Heart left ventricle (tissue), 16 donors: ENCODE measurements at places on chromosomes 4 and X.
A peak's percentile ranks its signal among the peaks of the same experiment; 100 is the strongest.

GRCh38 chr4:88964450-88964849 is 92.5 kb downstream of the FAM13A start:
- no peak for DNase-seq

GRCh38 chr4:31126881-31127398 is 406.8 kb downstream of the PCDH7 start:
- DNase-seq: no peak

DNA sequence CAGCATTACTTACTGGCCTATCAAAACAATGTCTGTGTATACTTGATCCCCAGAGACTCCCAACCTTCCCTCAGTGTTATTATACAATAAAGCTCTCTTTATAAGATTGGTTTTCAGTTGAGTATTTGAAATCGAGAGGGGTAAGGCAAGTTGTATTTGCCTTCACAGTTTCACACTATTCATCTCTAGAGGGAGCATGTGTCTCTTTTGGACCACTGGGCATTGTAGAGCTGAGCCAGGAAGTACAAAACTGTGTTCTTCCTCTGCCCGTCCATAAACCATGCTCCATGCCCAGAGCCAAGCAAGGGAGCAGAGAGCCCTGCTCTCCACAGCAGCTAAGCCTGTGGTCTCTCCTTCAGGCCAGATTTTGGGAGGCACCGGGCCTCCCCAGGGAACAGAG is 61.5 kb upstream of the HHIP start:
- DNase-seq: no peak

GRCh38 chr4:155974476-155974749 is 20.7 kb upstream of the CTSO start:
- DNase-seq: no peak

DNA sequence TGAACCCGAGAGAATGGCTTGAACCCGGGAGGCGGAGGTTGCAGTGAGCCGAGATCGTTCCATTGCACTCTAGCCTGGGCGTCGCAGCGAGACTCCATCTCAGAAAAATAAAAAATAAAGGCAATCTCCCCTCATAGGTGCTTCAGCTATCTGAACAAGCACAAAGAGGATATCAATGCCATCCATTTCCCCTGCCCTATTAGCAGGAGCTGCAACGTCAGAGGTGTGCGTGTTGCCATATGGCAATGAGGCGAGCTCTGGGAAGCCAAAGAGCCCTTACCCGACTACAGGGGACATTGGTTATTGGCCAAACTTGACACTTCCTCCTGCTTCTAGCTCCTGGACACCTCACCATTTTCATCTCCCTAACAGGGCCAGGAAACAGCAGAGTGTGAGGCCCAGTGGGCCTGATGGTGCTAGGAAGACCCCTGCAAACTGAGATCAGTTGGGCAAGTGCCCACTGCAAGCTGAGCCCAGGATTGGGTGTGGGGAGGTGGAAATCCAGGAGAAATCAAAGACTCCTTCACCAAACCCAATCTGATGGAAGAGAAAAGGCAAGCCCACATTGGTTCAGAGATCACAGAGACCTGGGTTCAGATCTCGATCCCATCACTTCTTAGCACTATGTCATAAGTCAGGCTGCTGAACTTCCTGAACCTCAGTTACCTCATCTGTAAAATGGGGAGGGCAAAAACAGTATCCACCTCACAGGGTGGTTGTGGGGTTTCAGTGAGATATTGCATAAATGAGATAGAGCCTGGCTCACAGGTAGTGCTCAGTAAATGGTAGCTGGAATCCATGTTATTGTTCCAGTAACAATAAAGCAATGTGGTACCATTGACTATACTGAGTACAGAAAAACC is 21.2 kb downstream of the SLC25A5 start:
- DNase-seq: no peak

GRCh38 chr4:144801731-144802130 is 155.8 kb downstream of the HHIP start:
- DNase-seq: no peak

DNA sequence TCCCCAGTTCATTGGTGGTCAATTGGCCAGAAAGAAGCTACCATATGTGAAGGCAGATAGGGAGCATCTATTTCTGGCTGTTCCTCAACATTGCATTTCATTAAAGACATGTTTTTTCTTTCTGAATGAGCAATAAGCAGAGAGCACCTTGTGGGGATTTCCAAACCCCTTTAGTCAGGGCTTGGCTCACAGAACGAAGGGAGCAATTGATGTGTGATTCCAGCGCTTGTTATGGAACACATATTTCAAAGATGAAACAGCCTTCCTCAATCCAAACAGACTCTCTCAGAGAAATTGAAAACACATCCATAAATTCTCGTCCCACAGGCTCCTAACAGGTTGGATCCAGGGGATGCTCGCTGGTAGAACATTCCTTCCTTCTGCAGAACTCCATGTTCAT is 84.1 kb downstream of the CLCN4 start:
- DNase-seq: no peak

- DNase-seq: no peak
These were observed 5.9 kb downstream of the CDK16 start for GRCh38 chrX:47224266-47224895.

DNA sequence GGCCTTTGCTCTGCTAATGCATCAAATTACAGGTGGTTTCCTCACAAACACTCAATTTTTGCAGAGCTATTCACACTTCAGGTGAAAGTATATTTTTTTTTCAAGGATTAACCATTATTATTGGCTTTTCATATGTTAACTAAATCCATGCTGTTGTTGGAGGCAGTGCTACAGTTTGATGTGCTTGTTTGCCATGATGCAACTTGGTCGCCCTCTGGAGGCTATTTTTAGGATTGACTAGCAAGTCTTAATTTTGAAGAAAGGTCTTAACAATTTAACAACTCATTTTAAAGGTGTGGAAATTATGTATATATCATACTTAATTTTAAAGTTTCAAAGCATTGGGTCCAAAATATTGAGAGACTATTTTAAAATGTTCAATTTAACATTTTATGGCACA is 168.8 kb upstream of the FAM47A start:
- DNase-seq: no peak

GRCh38 chr4:124203613-124204238 is 508.8 kb downstream of the ANKRD50 start:
- no peak for DNase-seq

- DNase-seq: no peak
These were observed 165.7 kb upstream of the CT83 start for GRCh38 chrX:116628464-116628863.

GRCh38 chr4:33873791-33874190 is 2370.5 kb downstream of the ARAP2 start:
- DNase-seq: no peak

GRCh38 chr4:123546573-123547060 is 150.0 kb downstream of the SPRY1 start:
- no peak for DNase-seq

GRCh38 chr4:39976141-39976944 is 1.4 kb downstream of the PDS5A start:
- DNase-seq: peak; percentile 78

GRCh38 chr4:93414041-93414550 is 414.5 kb upstream of the ATOH1 start:
- DNase-seq: no peak

DNA sequence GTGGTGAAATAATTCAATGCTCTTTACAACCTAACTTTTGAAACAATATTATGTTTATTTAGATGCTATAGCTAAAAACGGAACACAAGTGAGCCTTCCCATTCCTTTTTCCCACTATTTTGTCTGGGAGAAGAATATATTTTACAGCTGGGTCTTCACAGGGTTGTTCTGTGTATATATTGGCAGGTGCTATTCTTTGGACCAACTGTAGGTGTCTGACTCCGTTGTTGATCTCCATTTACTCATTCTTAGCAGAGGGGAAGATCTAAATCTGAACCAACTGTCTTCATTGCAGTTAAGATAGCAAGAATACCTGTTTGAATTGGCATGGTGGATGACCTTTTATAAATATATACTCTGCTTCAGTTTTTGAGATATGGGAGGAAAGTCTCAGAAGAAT is 257.4 kb downstream of the CFAP299 start:
- no peak for DNase-seq

DNA sequence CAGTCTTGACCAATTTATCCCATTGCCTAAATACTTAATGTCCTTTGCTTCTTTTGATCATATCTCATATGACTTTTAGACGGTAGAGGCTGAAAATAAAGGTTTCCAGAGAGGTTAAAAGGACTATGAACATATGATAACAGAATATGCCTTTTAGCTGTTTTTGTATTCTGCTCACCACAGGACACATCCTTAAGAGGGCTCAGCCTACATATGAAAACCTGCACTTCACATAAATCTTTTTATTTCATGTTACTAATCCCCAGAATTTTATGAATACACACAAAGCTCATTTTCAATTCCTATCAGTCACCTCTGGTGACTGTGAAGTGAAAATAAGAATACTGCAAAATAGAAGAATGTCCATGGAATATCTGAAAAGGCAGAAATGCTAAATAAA is 92.0 kb downstream of the GPM6A start:
- no peak for DNase-seq

DNA sequence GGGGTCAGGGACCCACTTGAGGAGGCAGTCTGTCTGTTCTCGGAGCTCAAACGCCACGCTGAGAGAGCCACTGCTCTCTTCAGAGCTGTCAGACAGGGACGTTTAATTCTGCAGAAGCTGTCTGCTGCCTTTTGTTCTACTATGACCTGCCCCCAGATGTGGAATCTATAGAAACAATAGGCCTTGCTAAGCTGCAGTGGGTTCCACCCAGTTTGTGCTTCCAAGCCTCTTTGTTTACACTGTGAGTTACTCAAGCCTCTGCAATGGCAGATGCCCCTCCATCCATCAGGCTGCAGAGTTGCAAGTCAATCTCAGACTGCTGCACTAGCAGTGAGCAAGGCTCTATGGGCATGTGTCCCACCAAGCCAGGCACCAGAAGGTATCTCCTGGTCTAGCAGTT is 158.1 kb downstream of the DTHD1 start:
- DNase-seq: no peak

DNA sequence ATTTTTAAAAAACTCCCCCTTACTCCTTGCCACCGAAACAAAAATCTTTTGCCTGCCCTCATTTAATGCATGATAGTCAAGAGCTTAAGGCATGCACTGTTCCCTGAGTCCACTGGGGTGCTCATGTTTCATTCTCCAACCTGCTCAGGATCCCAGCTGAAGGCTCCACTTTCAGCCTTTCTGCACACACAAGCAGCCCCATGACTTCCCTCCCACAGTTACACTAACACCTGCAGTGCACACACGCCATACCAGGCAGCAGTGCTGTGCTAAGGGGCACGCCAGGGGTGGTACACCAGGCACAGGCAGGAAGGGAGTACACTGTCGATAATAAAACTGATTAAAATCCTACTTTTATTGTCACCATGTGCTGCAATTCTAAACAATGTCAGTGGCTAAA is 385.2 kb downstream of the BMPR1B start:
- DNase-seq: no peak

GRCh38 chr4:70830054-70830453 is 9.6 kb downstream of the GRSF1 start:
- no peak for DNase-seq

DNA sequence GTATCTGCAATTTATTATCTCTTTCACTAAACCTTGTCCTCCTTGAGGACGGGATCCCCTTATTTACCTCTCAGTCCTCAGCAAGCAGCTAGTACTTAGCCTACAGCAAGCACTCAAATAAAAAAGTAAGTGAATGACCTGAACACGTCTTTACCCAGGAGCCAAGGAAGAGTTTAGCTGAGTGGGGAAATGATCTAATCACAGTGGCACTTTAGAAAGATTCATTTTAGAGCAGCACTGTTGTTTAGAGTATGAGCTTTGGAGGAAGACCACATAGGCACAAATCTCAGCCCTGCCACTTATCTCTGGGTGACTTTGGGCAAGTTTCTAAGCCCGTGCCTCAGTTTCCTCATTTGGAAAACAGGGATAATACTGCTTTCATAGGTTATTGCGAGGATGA is 2.7 kb downstream of the FAM120C start:
- DNase-seq: no peak

DNA sequence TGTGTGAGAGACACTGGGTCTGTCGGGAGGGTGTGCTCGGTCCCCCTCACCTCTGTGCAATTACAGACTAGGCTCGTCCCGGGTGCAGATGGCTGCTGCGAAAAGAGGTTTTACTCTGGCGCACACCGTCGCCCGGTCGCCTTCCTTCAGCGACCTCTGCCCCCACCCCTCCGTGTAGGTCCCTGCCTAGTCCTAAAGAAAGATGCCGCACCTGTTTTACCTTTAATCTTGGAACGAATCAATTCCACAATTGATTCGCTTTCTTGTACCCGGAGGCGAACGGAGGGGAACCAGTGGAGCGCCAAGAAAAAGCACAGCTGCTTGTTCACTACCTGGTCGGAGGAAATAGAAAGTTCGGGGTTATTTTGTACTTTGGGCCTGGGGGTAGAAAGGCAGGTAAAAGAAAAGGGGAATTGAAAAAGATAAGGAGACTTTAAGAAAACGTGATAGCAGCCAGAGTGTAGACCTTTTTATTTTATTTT is 1.2 kb downstream of the NPNT start:
- DNase-seq: no peak

- no peak for DNase-seq
These were observed 190.7 kb downstream of the GLUD2 start for GRCh38 chrX:121238093-121238492.
